ENCODE measurements at places on chromosomes 16 and 17. TPM values are rescaled to one million over a fixed set of nuclear protein-coding genes. Genes with fewer than 3 reads are reported as not detected.

DNA sequence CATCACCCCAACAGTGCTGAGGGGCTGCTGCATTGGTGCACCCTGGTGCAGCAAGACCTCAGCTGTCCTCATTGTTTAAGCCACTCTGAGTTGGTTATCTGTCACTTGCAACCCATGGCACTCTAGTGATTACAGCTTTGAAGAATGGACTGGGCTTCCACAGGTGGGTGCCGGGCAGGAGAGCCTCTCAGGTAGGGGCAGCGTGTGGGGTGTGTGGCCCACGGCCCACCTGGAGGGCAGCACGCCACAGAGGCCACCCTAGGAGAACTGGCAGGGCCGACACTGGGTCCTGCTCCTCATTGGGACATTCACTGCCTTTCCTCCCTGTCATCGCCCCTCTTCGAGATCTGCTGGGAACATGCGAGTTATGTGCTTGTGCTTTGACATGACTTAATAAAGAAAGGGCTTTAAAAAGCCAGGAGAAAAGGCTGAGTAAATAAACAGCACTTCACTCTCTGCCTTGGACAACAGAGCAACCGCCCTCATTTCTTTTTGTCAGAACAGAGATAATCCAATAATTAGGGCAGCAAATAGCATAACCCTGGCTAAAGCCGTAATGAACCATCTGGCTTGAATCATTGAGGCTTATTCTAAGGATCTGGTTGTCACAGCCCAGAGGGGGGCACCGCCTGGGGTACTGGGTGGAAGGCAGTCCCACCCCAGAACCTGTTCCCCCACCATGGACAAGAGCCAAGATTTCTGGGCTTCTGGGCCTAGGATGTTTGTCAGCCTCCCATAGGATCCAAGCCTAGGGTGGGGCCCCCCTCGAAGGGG is 3.0 kb downstream of the DOC2B start:
- no peak for DNase-seq

DNA sequence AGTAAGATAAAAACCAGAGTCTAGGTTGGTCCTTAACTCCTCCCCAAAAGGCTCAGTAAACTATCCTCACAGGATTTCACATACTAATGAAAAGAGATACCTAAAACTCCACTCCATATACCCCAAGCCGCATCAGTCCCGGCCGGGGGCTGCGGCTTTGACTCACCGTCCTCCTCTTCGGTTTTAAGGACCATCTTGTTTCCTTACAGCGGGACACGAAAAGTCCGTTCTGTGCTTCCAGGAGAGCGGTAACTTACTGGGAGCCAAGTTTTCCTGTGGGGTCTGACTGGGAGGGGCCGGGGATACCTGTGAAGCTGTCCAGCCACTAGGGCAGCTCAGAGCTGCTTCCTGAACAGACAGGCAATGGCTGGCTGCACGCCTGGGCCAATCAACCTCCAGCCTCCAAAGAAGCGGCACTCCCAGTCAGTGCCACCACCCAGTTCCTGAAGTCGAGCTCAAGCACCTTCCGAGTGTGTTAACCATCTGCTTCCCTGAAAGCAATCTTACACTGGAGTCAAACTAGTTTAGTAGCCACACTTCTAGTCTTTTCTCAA is 45.5 kb downstream of the CYTH1 start:
- peak; percentile 77 for DNase-seq

DNA sequence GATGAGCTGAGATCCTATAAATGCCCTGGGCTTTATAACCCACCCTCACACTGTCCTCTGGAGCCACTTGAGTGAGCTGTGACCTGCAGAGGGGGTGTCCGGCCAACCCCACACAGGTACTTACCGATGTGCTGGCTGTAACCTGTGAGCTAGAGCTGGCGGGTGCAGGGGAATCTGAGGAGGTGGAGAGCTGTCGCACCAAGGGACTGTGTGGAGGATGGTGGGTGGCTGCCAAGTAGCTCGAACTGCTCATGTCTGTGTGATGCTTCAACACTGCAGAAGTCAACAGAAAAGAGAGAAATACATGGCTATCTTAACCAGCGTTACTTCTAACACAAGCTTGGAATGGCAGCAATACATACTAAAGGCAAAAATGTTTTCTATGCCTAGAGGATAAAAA is 39.4 kb downstream of the STH start:
- no peak for DNase-seq

DNA sequence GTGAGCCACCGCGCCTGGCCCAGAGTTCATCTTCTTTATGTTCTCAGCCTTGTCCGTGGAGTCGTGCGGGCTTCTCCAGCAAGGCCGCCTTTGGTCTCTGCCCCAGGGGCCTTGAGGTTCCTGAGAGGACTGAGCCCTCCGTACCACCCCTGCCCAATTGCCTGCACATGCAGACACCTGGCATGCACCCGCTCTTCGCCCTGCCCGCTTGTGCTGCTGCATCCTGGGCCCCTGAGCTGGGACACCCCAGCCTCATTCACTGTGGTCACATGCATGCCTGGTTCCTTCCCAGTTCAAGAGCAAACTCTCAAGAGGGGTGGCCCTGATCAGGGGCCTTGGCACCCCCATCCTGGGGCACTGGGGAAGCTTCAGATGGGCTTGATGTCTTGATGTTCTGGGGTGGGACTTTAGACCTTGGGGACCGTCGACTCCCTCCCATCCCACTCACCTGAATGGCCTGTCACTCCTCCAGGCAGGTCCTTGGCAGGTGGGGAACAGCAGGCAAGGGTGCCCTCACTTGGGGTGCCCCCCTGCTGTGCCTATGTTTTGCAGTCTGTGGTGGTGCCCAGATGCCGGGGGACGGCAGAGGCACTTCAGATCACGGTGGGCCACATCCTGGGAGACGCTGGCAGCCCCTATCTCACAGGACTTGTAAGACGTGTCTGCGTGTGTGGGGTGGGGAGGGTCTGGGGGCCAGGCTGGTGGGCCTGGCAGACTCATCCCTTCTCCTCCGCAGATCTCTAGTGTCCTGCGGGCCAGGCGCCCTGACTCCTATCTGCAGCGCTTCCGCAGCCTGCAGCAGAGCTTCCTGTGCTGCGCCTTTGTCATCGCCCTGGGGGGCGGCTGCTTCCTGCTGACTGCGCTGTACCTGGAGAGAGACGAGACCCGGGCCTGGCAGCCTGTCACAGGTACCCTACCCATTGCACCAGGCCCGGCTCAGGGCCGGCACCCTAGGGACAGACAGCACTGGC is 12.7 kb upstream of the SPNS2 start:
- DNase-seq: no peak

DNA sequence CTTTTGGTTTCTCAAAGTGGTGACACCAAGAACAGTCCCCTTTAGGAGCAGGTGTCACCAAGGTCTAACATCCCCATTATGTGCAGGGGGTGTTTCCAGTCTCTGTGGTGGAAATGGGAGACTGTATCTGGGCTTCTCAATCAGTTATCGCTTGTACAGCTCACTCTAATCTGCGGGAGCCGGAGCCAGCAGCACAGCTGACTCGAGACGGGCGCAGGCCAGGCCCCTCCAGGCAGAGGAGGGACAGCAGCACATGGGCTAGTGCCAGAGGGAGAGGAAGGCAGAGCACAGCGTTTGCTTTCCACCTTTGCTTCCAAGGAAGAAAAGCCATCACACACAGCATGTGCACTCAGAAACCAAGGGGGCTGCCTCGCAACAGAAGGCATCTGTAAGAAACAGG is 91.2 kb upstream of the CREBBP start:
- DNase-seq: no peak

GRCh38 chr16:4381935-4382794 is 10.5 kb downstream of the VASN start:
- no peak for DNase-seq

DNA sequence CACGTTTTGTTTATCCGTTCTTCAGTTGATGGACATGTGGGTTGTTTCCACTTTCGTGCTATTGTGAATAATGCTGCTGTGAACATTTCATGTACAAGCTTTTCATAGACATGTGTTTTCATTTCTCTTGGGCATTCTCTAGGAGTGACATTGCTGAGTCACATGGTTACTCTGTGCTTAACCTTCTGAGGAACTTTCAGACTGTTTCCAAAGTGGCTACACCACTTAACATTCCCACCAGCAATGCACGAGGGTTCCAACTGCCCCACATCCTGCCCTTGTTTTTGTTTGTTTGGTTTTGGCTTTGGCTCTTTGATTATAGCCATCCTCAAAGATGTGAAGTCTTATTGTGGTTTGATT is 14.2 kb upstream of the PEMT start:
- DNase-seq: no peak

GRCh38 chr16:53207810-53208752 is 153.3 kb downstream of the CHD9 start:
- peak; percentile 80 for DNase-seq

GRIN2A gene
- not detected for total RNA-seq

ITGA2B gene
- 0.37 TPM for total RNA-seq

GUCY2D gene
- 0.49 TPM for total RNA-seq

QPRT gene
- total RNA-seq: 91.7 TPM

CRK gene
- 79.2 TPM for total RNA-seq

Data from foreskin keratinocyte (primary cell).